ENCODE measurements at places on chromosomes 3 and 15. TPM values are rescaled to one million over a fixed set of nuclear protein-coding genes. Genes with fewer than 3 reads are reported as not detected.
A peak's percentile ranks its signal among the peaks of the same experiment; 100 is the strongest.

DNA sequence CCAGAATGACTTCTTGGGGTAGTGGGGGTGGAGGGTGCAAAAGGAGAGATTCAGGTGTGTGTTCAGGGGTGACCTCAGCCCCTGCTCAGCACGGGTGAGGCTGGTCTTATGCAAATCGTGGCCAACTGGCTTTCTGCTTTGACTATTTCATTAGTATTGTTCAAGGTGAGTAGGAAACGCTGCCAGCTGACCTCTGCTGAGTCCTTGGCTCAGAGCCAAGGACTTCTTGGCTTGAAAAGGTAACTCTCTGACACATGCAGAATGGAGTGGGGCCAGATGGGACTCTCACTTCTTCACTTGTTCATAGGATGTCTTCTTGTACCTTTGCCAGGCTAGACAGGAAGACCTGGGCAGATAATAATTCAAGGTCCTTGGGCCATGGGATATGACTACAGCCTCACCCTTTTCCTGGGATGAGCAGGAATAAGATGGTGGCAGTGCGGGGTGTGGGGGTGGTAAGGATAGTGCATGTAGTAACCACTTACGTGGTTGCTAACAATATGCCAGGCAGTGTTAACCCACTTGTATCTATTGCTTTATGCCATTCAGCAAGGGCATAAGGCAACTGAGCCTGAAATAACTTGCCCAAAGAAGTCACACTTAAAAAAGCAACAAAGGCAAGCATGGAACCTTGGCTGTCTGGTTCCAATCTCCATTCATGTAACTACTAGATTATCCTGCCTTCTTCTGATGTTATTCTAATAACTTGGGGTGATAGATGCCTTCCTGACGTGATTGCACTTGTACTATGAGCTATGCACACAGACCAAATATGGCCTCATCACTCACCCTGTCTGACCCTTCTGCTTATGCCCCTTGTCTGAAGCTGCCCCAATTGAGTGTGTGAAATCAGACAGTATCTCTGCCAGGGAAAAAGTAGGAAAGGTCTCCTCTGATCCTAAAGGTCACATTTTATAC, 193.1 kb downstream of the NR1D2 start:
- no peak for DNase-seq

- DNase-seq, result no peak
Observed at GRCh38 chr3:127031845-127032244, 48.9 kb downstream of the PLXNA1 start.

- no peak for DNase-seq
Observed at GRCh38 chr3:196694202-196694638, 17.8 kb downstream of the CEP19 start.

GRCh38 chr3:86801066-86801465, 189.9 kb downstream of the VGLL3 start:
- DNase-seq, result no peak

DNA sequence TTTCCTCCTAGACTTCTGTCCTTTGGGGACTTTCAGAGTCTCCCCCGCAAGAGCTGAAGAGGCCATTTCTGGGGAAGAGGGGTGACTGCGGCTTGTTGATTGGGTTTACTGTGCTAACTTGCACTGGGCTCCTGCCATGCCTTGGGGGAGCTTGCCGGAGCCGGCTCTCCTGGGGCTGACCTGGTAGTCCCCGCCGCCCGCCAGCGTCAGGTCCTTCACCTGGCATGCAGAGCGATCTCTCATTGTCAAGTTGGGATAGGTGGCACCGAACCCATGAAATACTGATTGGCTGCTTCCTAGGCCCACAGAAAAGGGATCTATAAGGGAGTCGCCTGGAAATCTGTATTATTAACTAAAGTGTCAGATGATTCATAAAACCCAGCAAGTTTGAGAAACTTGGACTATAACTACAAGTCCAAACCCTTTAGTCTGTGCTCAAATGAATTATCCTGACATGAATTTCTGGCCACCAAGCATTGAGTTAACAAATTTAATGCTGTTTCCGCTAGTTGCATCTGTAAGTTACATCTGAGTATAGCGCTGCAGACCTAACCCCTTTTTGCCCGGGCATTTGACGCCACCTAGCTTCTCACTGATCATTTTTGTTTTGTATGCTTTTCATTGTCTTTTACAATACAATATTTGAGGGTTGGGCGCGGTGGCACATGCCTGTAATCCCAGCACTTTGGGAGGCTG, 607 bp upstream of the IMP3 start:
- DNase-seq, result no peak

GRCh38 chr3:171531716-171532115, 71.5 kb upstream of the TNIK start:
- no peak for DNase-seq

- DNase-seq, result peak; percentile 43
Observed at GRCh38 chr15:29670266-29670665, 152.0 kb downstream of the TJP1 start.

DNA sequence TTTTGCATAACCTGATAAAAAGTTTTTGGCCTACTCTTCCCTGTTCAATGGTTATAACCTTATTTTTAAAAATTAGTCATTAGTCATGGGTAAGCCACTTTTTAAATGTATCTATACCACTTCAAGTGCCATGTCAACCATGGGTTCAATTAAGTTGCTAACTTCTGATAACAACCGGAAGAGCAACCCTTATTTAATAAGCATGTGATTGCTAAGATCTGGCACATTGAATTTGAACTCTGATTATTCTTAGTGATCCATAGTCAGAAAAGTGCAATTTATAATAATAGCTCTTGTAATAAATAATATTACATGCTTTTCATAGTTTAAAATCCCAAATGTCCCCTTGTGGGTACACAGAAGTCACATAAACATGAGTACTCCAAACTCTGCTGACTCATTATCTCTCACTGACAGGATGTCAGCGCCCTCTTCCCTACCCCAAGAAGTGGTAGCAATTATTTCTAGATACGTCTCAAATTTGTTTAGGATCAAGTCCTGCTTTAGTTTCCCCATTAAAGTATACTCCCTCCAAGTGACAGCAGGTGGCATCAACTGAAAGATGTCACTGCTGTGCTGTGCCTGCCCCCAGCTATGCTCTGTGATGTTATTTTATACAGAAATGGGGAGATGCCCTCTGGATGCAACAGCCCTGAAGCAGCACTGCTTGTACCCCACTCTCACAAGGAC, 18.6 kb downstream of the SAMD7 start:
- no peak for DNase-seq

- no peak for DNase-seq
Observed at GRCh38 chr3:109553591-109554371, 216.4 kb upstream of the DPPA4 start.

DNA sequence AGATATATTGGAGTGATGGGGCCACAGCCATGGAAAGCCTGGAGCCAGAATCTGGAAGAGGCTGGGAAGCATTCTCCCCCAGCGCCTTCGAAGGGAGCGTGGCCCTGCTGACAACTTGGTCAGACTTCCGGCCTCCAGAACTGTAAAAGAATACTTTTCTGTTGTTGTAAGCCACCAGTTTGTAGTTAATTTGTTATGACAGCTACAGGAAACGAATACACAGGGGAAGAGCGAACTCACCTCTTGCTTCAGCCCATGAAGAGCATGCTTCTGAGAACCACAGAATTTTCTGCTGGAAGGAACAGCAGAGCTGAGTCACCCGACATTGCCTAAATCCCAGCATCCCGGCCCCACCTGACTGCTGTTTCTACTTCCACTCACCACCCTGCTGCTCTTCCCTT, 501.7 kb downstream of the SHQ1 start:
- DNase-seq, result peak; percentile 53

- no peak for DNase-seq
Observed at GRCh38 chr3:148042663-148043445, 633.7 kb downstream of the ZIC1 start.

- no peak for DNase-seq
Observed at GRCh38 chr3:65230261-65231139, 542.7 kb upstream of the ADAMTS9 start.

DNA sequence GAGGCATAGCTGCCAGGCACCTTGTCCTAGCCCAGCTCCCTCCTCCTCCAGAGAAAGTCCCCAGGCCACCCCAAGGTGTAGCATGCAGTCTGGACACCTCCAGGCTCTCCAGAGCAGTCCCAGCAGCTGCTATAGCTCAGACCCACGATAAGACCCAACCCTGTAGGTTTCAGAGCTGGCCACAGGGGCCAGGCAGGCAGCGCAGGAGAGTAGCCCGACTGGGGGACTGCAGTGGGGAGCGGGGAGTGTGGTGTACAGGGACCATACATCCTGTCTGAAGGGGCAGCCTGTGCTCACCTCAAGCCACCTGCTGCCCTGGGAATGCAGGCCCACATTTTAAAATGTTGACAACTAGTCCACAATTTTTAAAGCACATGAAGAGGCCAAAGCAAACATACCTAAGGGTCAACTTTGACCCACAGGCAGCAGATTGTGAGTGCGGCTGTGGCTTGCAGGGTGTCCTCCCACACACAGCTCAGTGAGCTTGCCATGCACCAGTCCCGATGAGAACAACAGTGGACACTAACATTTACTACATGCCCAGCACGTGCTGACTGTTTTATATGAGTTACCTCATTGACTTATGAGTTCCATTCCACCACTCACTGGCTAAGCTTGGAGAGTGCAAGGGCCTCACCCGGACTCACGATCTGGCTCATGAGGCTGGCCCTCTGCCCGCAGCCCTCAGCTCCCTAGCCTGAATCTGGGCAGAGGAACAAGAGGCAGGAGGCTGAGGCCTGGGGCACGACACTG, 81.4 kb downstream of the DNAJB8 start:
- no peak for DNase-seq

- DNase-seq, result no peak
Observed at GRCh38 chr3:32399030-32399620, 7.5 kb downstream of the CMTM7 start.

DNA sequence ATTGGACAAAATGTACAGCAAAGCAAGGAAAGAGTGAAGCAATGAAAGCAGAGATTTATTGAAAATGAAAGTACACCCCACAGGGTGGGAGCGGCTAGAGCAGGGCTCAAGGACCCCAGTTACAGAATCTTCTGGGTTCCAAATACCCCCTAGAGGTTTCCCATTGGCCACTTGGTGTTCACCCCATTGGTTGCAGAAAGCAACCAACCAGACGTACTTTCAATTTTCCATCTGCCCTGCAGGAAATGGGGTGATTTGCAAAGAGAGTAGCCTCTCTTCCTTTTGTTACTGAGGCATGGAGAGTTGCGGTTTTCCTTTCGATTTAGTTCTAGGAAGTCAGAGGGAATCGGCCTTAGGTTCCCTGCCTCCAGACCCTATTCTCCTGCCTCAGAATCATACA, 2.4 kb downstream of the PML start:
- no peak for DNase-seq

DNA sequence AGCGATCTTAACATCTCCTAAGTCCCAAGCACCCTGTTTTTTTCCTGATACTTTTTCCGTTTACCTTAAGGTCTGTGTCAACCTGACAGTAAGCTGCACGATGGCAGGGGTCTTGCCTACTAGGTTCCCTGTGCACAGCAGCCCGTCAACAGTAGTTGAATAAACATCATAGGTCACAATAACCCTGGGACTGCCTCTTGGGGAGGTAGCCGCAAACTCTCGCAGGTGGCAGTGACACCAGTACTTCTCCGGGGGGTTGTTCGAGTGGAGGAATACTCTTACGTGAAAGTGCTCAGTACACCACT, 365 bp upstream of the PDCD6IP start:
- DNase-seq, result no peak

- peak; percentile 22 for DNase-seq
Observed at GRCh38 chr3:12785096-12785495, 11.4 kb upstream of the CAND2 start.

DNA sequence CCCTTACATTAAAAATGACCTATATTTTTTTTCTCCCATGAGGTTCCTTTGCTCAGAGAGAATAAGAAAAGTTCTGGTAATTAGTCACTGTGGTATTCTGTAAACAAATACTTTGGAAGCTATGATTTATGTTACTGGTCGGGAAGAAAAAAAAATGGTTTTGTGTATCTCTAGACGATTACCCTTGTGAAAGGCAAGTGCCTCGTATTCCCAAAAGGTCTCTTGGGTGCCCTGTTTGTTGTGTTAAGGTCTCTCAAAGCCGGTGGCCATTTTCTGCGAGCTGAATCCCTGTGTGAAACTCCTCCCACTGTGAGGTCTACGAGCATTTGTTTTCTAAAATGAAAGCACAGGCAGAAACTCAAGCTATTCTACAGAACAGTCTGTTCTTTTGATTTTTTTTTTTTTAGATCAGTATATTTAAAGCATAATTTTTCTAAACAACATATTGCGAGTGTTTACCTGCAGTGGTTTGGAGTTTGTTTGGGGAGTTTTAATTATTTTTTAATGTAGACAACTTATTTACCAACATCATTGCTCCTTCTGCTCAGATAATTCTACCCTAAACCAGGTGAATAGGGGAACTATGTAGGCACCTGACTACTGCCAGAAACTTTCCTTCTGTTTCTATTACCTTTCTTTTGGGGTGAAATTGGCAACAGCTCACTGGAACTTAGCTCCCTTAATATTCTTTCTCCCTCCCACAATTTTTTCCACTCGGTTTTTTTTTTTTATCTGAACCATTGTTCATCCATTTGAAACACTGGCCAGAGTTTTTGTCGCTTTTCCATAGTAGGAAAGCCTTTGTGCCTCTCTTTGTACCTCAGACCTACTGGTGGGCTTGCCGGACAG, 44.0 kb downstream of the ZBTB38 start:
- no peak for DNase-seq

- DNase-seq, result no peak
Observed at GRCh38 chr3:57221883-57222282, 5.6 kb upstream of the APPL1 start.

- no peak for DNase-seq
Observed at GRCh38 chr3:39346785-39347585, 17.5 kb downstream of the CCR8 start.

C2CD4A gene
- not detected for total RNA-seq

C3orf20 gene
- total RNA-seq, result not detected

FAM107A gene
- not detected for total RNA-seq

GOLGA8S gene
- not detected for total RNA-seq

LRRC31 gene
- not detected for total RNA-seq

TTC23 gene
- 21.1 TPM for total RNA-seq

LCTL gene
- total RNA-seq, result 0.99 TPM

NR2E3 gene
- total RNA-seq, result 1.1 TPM

GNAT1 gene
- 0.42 TPM for total RNA-seq

GPR87 gene
- not detected for total RNA-seq

GLDN gene
- 0.45 TPM for total RNA-seq

CCK gene
- total RNA-seq, result 0.59 TPM

CTXN2 gene
- not detected for total RNA-seq

TMCC1 gene
- 35.3 TPM for total RNA-seq
